ENCODE measurements at places on chromosomes 12 and 14. TPM values are rescaled to one million over a fixed set of nuclear protein-coding genes. Genes with fewer than 3 reads are reported as not detected.

- DNase-seq: no peak
Observed at GRCh38 chr12:79566452-79567174, 124.2 kb downstream of the PAWR start.

DNA sequence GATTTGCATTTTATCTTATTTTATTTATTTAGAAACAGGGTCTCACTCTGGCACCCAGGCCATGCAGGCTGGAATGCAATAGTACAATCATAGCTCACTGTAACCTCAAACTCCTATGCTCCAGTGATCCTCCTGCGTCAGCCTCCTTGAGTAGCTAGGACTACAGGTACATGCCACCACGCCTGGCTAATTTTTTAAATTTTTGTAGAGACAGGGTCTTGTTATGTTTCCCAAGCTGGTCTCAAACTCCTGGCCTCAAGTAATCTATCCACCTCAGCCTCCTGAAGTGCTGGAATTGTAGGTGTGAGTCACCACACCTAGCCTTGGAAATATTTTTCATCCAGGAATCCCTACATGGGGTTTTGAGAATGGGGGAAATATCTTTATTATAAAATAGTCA lies 84.6 kb downstream of the MAPKAPK5 start:
- no peak for DNase-seq

GRCh38 chr14:77219591-77219990 lies 38.0 kb downstream of the TMEM63C start:
- DNase-seq: no peak

DNA sequence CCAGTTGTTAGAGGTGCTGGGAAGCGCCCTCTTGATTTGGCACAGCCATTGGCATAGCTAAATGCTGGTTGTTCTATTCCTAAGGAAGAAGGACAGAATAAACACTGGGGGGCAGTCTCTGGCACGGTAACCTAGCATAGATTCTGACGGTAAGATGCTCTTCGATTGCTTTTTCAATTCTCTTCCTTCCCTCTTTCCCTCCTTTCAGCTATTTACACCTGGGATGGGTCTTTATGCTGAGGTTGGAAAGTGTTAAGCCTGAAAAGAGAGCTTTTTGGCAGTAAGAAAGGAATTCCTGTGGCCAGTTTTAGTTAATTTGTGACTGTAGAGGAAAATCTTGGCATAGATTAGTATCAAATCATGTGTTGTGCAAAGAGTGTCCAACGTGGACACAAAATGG lies 162.8 kb downstream of the SNAPC1 start:
- peak; percentile 45 for DNase-seq

GRCh38 chr12:2615665-2616402 lies 178.9 kb upstream of the FKBP4 start:
- DNase-seq: no peak

- no peak for DNase-seq
Observed at GRCh38 chr14:78782551-78782950, 612.4 kb downstream of the NRXN3 start.

DNA sequence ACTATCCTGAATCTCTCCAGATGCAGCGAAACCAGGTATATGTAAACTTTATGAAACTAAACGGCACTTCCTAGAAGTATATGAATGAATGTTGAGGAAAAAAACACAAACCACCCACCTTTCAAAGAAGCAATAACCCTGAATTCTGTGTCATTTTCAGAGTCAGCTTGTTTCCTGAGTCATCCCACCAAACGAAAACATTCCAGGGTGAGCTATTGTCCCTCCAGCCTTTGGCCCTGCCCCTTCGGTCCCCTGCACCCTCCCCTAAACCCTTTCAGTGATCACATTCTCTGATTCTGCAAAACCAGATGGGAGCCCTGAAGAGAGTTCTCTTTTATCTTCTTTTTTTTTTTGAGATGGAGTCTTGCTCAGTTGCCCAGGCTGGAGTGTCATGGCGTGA lies 202.6 kb upstream of the ALG10B start:
- no peak for DNase-seq

DNA sequence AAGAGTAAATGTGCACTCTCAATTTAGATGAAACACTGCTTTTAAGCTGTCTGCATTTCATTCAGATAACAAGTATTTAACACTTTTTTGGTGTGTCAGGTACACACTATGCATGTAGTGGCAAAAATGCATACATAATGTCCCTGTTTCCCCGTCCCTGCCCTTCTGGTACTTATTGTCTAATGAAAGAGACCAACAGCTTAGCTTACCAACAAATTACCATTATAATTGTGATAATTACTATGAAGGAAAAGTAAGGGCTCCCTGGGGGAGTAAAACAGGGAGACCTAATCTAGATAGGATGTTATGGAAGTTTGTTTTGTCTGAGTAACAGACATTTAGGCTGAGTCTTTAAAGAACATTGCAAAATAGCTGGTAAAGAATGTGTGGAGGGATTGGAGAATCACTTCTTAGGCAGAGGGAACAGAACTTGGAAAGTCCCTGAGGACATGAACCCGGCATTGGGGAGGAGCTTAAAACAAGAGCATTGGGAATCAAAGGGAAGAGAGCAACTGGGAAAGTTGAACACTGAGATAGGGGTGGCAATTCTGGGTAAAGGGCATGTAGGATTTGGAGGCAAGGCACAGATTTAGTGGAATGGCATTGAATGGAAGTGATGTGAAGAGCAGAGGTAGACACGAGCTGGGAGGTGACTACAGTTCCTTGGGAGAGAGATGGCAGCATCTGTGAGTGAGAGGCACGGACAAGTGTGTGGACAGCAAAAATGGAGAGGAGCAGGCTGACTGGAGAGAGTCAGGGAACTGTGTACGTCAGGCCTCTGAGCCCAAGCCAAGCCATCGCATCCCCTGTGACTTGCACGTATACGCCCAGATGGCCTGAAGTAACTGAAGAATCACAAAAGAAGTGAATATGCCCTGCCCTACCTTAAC lies 181.6 kb downstream of the GRIP1 start:
- no peak for DNase-seq

GRCh38 chr14:46250113-46250703 lies 401.4 kb downstream of the RPL10L start:
- no peak for DNase-seq

GRCh38 chr12:48002414-48002730 lies 1.9 kb downstream of the COL2A1 start:
- DNase-seq: no peak

DNA sequence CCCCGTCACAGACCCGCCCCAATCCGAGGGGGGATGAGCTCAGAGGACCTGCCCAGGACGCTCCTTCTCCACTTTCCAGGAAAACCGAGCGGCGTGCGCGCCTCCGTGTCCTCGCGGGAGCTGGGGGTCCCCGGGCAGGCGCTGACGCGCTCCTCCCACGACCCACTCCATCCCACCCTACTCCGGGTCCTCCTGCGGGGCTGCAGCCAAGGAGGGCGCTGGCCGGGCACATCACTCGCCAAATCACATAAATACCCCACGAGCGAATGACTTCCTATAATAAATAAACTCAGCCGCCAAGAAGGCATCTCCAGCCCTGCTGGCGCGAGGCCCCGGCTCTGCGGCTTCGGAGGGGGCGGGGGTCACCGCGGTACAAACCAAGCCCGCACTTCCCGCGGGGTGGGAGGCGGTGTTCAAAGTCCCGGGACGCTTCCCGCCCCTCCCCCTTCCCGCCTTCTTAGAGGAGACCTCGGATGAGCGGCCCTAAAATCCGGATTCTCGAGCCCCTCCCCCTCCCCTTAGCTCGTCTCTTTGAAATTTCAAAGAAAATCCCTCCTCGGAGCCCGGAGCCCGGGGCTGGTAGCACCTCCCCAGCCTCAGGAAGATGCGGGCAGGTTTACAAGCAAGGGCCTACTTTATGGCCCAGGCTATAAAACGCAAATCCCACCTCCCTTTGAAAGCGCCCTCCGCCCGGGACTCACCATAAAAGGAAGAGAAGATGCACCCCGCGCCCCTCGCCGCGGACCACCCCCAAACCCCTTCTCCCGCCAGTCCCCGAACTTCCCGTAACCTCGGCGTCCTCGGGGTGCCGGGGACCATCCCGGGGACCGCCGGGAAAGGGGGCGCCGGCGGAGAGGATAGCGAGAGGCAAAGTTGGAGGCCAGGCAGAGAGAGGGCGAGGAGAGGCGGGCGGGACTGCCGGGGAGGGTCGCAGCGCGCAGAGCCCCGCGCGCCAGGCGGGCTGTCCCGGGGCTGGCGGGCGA lies 712 bp upstream of the FZD10 start:
- peak; percentile 9 for DNase-seq

DNA sequence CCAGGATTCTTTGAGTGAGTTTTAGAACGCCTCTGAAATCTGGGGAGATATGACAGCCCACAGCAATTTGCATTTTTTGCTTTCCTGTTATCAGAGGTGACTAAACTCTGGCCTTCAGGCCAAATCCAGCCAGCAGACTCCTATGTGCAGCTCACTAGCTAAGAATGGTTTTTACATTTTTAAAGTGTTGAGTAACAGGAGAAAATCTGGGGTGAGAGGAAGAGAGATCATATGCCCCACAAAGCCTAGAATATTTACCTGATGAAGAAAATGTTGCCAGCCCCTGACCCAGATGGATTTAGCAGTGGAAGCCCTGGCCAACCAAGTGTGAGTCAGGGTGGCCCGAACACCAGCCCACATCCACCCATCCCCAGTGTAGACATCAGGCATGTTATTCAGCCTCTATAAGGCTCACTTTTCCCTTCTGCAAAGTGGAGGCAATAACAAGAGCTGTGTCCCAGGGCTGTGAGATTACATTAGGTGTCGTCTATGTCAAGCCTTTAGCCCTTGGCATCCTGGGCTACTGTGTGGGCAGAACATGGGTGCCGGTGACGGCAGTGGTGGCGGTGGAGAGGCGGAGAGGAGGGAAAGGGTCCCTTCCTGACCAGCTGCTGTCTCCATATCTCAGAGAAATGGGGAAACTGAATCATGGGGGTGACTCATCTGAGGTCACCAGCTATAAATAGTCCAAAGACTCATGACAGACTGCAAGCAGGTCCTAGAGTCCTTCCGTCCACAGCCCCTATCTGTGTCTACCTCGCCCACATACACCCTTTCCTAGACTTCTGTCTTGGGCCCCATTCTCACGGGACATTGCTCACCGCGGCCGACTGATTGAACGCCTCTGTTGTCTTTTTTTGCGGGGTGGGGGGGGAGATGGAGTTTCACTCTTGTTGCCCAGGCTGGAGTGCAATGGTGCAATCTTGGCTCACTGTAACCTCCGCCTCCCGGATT lies 32.6 kb upstream of the CD9 start:
- peak; percentile 79 for DNase-seq

DNA sequence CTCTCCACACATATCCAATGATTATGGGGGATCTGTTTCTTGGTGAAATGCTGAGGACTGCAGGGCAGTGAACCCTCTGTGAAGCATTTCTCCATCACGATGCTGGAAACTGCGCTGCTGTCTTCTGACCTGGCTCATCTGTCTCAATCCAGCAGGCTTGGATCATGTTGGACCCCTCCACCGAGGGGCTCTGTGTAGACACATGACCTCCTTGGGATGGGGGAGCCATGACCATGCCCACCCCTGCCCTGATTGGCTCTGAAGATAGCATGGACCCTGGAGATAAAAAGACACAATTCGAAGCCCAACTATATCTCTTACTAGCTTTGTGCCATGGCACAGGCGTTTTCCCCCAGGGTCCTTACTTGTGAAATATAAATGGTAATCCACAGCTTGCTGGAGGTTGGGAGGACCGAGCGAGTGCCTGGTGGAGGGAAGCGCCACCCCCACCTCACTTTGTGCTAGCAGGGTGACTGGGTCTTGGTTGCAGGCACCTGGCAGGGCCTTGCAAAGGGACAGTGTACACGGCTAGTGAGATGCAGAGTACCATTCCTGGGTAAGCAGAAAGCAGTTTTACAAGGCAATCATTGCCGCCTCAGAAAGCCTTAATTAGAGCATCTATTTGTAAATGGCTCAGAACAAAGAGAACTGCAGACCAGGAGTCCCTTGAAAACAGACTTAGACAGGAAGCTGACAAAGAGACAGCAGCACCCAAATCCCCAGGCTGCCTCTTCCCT lies 2.4 kb upstream of the KRT83 start:
- DNase-seq: no peak

GRCh38 chr12:26124446-26125399 lies at the start of gene BHLHE41:
Gene BHLHE41 (minus strand): TSS chr12:26125037. CDS start chr12:26124779, 258 bp downstream.
- DNase-seq: peak; percentile 16

- DNase-seq: no peak
Observed at GRCh38 chr14:53048631-53049030, 97.8 kb upstream of the FERMT2 start.

DNA sequence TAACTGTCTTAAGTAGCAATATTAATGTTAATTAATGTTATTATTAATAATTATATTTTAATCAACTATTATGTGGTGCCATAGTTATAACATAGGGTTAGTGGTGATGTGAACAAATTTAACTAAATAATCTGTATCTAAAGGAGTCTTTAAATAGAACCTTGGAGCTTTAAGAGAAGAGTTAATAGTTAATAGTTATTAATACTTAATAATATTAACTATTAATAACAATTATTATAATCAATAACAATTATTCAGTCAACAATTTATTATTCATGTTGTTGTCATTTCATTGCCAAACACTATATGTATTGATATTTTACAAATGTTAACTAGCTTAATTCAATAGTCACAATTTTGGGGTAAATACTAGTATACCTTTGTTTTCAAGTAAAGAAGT lies 58.2 kb downstream of the SLC16A7 start:
- DNase-seq: no peak

GRCh38 chr14:68518761-68519670 lies 273.9 kb downstream of the ZFP36L1 start:
- DNase-seq: no peak

GRCh38 chr14:63956326-63956725 lies 103.5 kb downstream of the SYNE2 start:
- DNase-seq: no peak

DNA sequence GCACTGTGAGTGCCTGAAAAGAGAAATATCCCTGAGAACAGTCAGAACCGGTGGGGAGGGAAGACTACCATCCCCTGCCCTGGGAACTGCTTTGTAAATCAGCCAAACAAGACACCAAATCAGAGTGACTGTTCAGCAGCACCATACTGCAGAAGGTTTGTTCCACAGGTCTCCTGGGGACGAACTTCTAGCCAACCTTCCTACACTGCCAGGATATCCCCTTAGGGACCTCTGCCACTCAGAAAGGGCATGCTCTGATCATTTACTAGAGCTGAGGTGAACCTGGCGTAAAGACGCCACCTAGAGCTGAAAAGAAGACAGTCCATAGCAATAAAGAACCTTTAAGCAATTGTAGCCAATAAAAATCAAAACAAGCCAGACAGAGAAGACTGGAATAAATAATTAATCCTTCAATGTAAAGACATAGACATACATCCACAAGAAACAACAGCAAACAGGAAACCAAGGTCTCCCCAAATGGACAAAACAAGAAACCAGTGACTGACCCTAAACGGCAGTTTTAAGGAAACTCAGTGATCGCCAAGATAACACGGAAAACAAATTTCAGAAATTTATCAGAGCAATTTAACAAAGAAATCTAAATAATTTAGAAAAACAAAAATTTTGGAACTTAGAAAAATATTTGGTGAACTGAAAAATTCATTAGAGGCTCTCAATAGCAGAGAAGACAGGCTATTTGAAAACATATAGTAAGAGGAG lies 228.1 kb upstream of the AMIGO2 start:
- peak; percentile 74 for DNase-seq

The PLCZ1 gene
- total RNA-seq: not detected

The SLC7A7 gene
- 0.40 TPM for total RNA-seq

The PLEKHG7 gene
- not detected for total RNA-seq

The VSX2 gene
- not detected for total RNA-seq

The IRF9 gene
- total RNA-seq: 202 TPM
